IMR-90 (cell line): ENCODE measurements at places on chromosomes 7 and 10.

- no peaks in the 10 kb centered on the region for H3K36me3 ChIP-seq
- no peaks in the 10 kb centered on the region; the same call in 1 of the 2 replicates for H3K4me1 ChIP-seq
- H3K27ac ChIP-seq: no peak overlapping the region
- DNase-seq: no peak
- H3K4me3 ChIP-seq: no peak overlapping the region
These were observed 166.7 kb downstream of the SEPTIN7 start for GRCh38 chr7:35967366-35968139.

DNA sequence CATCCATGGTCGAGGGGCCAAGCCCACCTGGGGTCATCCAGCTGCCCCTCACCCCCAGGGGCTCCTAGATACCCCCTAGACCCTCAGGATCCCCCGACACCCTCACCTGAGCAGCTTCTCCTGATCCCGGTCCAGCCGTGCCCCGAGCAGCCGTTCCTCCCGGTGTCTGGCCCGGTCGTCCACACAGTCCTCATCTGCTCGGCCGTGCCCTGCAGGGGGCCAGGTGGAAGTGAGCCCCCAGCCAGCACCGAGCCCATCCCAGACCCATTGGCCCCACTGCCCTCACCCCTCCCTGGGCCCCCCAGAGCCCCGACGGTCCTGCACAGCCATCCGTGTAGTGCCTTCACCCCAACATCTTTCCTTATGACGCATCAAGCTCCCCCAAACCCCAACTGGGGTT, 45.8 kb downstream of the TNRC18 start:
- H3K36me3 ChIP-seq: peaks cover 47% of the 10 kb centered on the region
- H3K27me3 ChIP-seq: no peaks in the 10 kb centered on the region
- no peak overlapping the region for H3K4me3 ChIP-seq
- no peak for DNase-seq
- H3K27ac ChIP-seq: no peak overlapping the region

- no peaks in the 10 kb centered on the region for H3K36me3 ChIP-seq
- peaks cover 7% of the 10 kb centered on the region for H3K4me1 ChIP-seq
- DNase-seq: peak; percentile 87
- no peaks in the 10 kb centered on the region for H3K27me3 ChIP-seq
- H3K4me3 ChIP-seq: peak within 1 kb of the TSS; percentile 6; the same call in 1 of the 2 replicates
These were observed at the start of gene ANKRD1 for GRCh38 chr10:90920986-90921666. Gene ANKRD1 (minus strand): TSS chr10:90921087. CDS start chr10:90921027, 60 bp downstream.

- H3K27me3 ChIP-seq: no peaks in the 10 kb centered on the region
- H3K4me1 ChIP-seq: peaks cover 18% of the 10 kb centered on the region
- no peak for DNase-seq
- no peak overlapping the region; the same call in 1 of the 2 replicates for H3K27ac ChIP-seq
- no peak overlapping the region for H3K4me3 ChIP-seq
These were observed 53.5 kb upstream of the TNS3 start for GRCh38 chr7:47635091-47636080.

DNA sequence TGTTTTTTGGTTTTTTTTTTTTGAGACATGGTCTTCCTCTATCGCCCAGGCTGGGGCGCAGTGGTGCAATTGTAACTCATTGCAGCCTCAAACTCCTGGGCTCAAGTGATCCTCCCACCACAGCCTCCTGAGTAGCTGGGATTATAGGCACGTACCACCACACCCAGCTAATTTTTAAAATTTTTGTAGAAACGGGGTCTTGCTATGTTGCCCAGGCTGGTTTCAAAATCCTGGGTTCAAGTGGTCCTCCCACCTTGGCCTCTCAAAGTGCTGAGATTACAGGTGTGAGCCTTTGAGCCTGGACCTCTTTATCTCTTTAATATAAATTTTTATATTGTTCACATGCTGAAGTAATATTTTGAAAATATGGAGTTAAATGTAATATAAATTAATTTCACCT, 28.2 kb upstream of the LBX1 start:
- no peaks in the 10 kb centered on the region for H3K36me3 ChIP-seq
- peaks cover 55% of the 10 kb centered on the region for H3K27me3 ChIP-seq
- H3K27ac ChIP-seq: no peak overlapping the region
- no peaks in the 10 kb centered on the region for H3K4me1 ChIP-seq
- H3K4me3 ChIP-seq: no peak overlapping the region

DNA sequence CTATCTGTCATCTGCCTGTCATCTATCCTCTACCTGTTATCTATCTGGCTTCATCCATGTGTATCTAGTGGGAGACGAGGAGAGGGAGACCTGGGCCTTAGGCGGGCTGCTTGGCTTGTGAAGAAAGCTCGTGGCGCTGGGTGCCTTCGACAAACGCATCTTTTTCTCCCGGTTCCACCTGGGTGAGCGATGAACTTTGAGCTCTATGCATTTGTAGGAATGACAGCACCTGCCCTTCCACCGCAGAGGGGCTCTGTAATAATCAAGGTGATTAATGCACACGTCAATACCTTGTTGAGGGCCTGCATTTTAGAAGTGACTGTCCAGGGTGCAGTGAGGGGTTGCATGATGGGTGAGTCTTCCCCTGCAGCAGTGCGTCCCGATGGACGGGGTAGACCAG, 2.6 kb upstream of the VIPR2 start:
- no peaks in the 10 kb centered on the region for H3K4me1 ChIP-seq
- no peaks in the 10 kb centered on the region for H3K36me3 ChIP-seq
- no peak for DNase-seq
- H3K4me3 ChIP-seq: no peak overlapping the region
- no peak overlapping the region for H3K27ac ChIP-seq

GRCh38 chr10:115918812-115919211, 354.2 kb downstream of the GFRA1 start:
- H3K27me3 ChIP-seq: no peaks in the 10 kb centered on the region; the same call in 1 of the 2 replicates
- peaks cover 2% of the 10 kb centered on the region; the same call in 1 of the 2 replicates for H3K4me1 ChIP-seq
- DNase-seq: peak; percentile 46
- H3K27ac ChIP-seq: no peak overlapping the region
- no peaks in the 10 kb centered on the region for H3K36me3 ChIP-seq
- H3K4me3 ChIP-seq: no peak overlapping the region

DNA sequence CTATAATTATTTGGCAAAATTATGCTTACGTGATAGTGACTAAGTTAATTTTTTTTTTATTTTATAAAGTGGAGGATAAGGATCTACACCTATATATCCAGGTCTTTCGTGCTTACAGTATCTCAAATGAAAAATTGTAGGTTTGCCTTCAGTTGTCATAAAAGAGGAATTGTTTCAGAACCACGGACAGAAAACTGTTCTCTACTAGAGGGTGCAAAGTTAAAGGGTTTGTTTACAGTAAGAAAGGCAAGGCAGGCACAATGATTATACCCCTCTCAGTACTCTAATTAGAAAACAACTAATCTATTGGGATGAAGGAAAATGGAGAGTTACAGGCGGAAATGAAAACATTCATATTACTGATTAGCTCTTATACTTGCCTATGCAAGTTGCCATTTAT, 1.5 kb downstream of the PCLO start:
- DNase-seq: no peak
- H3K36me3 ChIP-seq: no peaks in the 10 kb centered on the region
- no peak overlapping the region for H3K27ac ChIP-seq
- H3K4me3 ChIP-seq: no peak overlapping the region

DNA sequence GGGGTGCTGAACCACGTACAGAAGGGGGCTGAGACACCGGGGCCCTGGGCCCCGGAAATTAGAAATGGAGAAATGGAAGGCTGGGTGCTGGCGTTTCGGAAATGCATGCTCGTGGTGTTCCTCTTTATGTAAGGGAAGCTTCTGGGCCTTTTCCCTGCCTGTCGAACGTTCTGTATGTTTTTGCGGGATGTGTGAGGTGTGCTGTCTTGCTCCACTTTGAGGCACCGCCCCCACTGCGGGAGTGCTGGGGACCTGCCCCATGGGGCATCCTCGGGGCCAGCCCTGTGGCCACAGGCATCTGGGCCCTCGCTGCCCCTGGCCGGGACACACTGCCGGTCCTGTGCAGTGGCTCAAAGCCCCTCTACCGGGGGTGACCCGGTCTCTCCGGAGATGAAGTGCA, 1.7 kb upstream of the VENTX start:
- peaks cover 81% of the 10 kb centered on the region for H3K27me3 ChIP-seq
- no peak for DNase-seq
- no peak overlapping the region for H3K4me3 ChIP-seq
- peaks cover 5% of the 10 kb centered on the region; the same call in 1 of the 2 replicates for H3K4me1 ChIP-seq
- H3K27ac ChIP-seq: no peak overlapping the region

GRCh38 chr7:139893999-139894398, 64.9 kb downstream of the TBXAS1 start:
- no peaks in the 10 kb centered on the region for H3K27me3 ChIP-seq
- no peaks in the 10 kb centered on the region for H3K4me1 ChIP-seq
- H3K4me3 ChIP-seq: no peak overlapping the region

GRCh38 chr7:73770860-73771670, 995 bp upstream of the CLDN3 start:
- no peaks in the 10 kb centered on the region for H3K36me3 ChIP-seq
- no peak overlapping the region for H3K27ac ChIP-seq
- H3K4me1 ChIP-seq: peaks cover 4% of the 10 kb centered on the region; the same call in 1 of the 2 replicates
- H3K4me3 ChIP-seq: no peak overlapping the region

DNA sequence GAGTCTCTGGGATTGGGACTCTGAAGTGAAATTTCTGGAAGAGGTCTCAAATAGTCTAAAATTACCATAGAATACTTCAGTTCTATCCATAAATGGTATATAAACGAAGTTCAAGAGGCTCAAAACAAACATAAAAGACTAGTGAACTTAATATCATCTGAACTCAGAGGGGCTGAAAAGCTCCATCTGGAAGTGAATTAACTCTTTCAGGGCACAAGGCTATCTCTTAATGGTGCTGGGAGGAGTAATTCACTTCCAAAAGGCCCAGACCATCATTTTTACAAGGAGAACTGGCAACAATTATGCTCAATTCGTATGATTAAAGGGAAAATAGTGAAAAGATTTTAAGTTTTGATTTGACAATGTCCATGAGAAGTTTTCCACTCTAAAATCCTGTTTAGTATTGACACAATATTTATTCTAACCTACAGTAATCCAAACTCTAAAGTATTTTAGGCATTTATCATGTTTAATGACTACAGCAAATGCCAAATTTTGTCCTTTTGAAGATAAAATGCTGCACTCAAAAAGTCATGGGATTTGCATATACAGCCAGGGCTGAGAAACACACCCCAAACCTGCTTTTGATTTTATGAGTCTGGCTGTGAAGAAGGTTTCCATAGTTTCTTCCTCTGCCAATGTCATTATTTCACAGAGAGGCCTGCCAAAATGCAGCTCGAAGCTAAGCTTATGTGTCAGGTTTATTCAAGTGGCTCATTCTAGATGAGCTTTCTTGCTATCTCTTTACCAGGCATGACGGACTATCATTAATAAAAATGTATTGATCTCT, 143.9 kb downstream of the HIBADH start:
- no peak overlapping the region for H3K27ac ChIP-seq
- H3K4me3 ChIP-seq: no peak overlapping the region
- no peaks in the 10 kb centered on the region for H3K36me3 ChIP-seq

DNA sequence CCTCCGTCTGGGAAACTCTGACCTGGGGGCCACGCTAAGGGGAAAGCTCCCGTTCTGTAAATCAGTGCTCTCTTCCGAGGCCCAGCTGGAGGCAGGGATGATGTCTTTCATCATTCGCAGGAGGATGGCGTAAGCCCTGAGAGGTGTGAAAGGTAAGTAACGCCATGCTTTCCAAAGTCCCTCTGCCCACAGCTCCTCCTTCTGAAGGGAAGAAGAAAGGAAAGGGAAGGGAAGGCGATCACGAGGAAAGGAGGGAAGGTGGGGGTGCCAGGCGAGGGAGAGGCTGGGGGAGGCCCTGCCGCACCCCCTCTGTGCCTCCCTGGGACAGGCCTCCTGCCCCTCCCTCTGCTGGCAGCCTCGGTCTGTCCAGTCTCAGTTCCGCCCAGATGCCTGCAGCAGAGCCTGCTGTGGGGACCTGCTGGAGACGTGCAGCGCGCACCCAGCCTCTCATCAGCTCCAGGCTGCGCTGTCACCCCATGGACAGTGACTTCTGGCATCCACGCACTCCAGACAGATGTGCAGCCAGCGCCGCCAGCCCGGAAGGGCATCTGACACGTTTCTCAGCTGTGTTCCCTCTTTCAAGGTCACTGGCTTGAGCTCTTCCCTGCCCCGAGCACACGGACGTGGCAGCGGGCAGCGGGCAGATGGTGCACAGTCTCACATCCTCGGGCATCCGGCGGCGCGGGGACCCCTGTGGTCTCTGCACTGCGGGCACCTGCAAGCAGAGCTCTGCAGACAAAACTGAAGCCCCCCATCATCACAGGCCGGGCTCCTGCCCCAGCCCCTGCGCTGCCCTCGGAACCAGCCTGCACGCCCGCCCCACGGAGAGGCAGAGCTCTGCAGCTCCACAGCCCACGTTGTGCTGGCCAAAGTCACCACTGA, 60.6 kb downstream of the INSIG1 start:
- H3K27ac ChIP-seq: no peak overlapping the region
- no peak for DNase-seq
- H3K4me3 ChIP-seq: no peak overlapping the region

GRCh38 chr7:50204581-50204980, 99.9 kb upstream of the IKZF1 start:
- no peak for DNase-seq
- H3K27me3 ChIP-seq: no peaks in the 10 kb centered on the region
- no peak overlapping the region for H3K4me3 ChIP-seq
- no peaks in the 10 kb centered on the region for H3K36me3 ChIP-seq
- H3K4me1 ChIP-seq: no peaks in the 10 kb centered on the region

- H3K36me3 ChIP-seq: no peaks in the 10 kb centered on the region
- H3K4me1 ChIP-seq: peaks cover 23% of the 10 kb centered on the region
- DNase-seq: peak; percentile 99
- H3K4me3 ChIP-seq: no peak overlapping the region
- peak overlapping the region; percentile 70 for H3K27ac ChIP-seq
These were observed 94.6 kb upstream of the SMNDC1 start for GRCh38 chr10:110399106-110399964.

GRCh38 chr10:73759512-73760115, 15.4 kb downstream of the SEC24C start:
- no peaks in the 10 kb centered on the region for H3K27me3 ChIP-seq
- no peak overlapping the region for H3K27ac ChIP-seq
- H3K36me3 ChIP-seq: peaks cover 49% of the 10 kb centered on the region
- H3K4me3 ChIP-seq: no peak overlapping the region
- peaks cover 11% of the 10 kb centered on the region for H3K4me1 ChIP-seq
- no peak for DNase-seq

- no peaks in the 10 kb centered on the region for H3K36me3 ChIP-seq
- H3K4me1 ChIP-seq: no peaks in the 10 kb centered on the region
- H3K4me3 ChIP-seq: no peak overlapping the region
- no peak for DNase-seq
- H3K27ac ChIP-seq: no peak overlapping the region
- H3K27me3 ChIP-seq: peaks cover 13% of the 10 kb centered on the region; the same call in 1 of the 2 replicates
These were observed 2.2 kb upstream of the GRIFIN start for GRCh38 chr7:2478399-2478785.

GRCh38 chr10:51711519-51711891, 12.1 kb upstream of the CSTF2T start:
- H3K4me3 ChIP-seq: no peak overlapping the region
- H3K4me1 ChIP-seq: no peaks in the 10 kb centered on the region
- H3K27me3 ChIP-seq: no peaks in the 10 kb centered on the region
- H3K36me3 ChIP-seq: no peaks in the 10 kb centered on the region
- DNase-seq: no peak
- no peak overlapping the region for H3K27ac ChIP-seq
